ENCODE measurements at places on chromosomes 6 and 20.

GRCh38 chr6:54868556-54868955 lies 22.0 kb downstream of the FAM83B start:
- DNase-seq, result no peak

- DNase-seq, result peak; percentile 85
Measured at GRCh38 chr6:144063744-144064401, 31.5 kb downstream of the SF3B5 start.

GRCh38 chr6:11616200-11616611 lies 78.7 kb downstream of the TMEM170B start:
- no peak for DNase-seq

DNA sequence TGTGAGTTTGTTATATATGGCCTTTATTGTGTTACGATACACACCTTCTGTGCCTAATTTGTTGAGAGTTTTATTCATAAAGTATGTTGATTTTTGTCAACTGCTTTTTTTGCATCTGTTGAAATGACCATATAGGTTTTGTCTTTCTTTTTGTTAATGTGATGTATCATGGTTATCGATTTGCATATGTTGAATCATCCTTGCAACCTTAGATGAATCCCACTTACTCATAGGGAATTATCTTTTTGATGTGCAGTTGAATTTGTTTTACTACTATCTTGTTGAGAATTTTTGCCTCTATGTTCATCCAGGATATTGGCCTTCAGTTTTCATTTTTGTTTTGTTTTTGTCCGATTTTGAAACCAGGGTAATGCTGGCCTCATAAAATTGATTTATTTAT lies 45.7 kb upstream of the TPD52L1 start:
- no peak for DNase-seq

DNA sequence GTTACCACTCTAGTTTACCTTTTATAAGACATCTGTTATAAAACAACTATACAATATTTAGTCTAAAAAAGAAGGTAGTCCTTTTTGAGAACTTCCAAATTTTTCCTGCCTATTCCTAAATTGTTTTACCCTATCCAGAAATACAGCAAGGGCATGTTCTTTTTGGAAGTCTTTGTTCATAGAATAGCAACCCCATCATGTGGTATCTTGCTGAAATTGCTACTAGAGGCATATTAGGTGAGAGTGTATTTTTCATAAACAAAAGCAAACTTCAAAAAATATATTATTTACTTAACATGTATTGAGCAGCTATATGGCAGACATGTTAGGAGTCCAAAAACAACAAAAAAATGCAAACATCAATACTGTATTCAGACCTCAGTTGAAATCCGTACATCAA lies 371.8 kb upstream of the NRSN1 start:
- DNase-seq, result no peak

GRCh38 chr6:40788661-40789655 lies 201.8 kb upstream of the LRFN2 start:
- no peak for DNase-seq

- DNase-seq, result no peak
Measured at GRCh38 chr6:19342616-19343015, 494.6 kb upstream of the ID4 start.

GRCh38 chr20:9163251-9163650 lies 94.4 kb downstream of the PLCB4 start:
- DNase-seq, result no peak

DNA sequence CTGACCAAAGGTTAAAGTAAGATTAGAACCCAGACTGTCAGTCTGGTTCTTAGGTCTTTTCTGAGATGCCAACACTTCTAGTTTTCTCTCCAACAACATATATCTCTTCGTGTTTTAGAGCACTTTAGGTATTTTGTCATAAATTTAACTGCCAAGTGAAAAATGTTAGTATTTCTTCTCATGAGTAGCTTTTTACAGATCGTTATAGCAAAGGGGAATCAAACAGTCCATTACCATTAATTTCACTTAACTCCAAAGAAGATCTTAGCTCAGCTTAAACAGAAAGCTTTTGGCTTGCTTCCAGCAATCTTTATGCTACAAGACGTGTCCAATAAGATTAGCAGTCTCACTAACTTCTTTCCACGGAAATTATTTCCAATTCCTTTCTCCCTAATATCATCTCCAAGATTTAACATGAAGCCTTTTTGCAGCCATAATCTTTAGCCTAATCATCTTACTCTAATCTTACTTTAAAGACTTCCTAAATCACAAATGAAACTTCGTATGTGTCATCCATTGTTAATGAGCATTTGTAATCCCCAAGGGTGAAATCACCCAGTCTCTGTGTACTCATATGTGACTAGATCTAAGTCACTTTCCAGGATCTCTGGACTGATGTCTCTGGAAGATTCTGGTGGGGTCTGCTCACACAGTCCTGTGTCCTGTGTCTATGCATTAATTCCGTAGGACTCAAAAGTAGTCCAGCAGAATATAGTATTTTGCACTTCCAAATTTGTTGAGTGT lies 38.7 kb downstream of the MOXD1 start:
- DNase-seq, result no peak
